NCI-H510A treated with DMSO at 0.1 percent for 48 hours (cell line): ENCODE measurements at places on chromosomes 12 and 14.

DNA sequence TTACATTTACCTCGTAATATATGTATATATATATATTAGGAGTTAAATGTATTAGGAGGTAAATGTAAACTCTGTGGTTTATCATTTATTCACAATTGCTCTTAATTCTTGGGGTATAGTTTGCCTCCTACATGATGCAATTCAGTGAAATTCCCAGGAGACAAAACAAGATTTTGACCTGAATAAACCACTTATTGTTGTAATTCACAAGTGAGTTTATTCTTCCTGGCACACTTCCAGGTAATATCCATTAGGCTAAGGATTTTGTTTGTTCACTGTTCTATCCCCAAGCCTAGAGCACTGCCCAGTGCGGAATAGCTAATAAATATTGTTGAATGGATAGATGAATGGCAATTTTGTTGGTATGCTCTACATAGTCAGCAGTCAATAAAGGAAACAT lies 3.0 kb downstream of the SMIM10L1 start:
- peak; percentile 11 for DNase-seq

- DNase-seq, result no peak
Measured at GRCh38 chr14:89544636-89545301, 127.7 kb upstream of the FOXN3 start.

GRCh38 chr14:87635442-87635841 lies 357.5 kb downstream of the GALC start:
- no peak for DNase-seq

DNA sequence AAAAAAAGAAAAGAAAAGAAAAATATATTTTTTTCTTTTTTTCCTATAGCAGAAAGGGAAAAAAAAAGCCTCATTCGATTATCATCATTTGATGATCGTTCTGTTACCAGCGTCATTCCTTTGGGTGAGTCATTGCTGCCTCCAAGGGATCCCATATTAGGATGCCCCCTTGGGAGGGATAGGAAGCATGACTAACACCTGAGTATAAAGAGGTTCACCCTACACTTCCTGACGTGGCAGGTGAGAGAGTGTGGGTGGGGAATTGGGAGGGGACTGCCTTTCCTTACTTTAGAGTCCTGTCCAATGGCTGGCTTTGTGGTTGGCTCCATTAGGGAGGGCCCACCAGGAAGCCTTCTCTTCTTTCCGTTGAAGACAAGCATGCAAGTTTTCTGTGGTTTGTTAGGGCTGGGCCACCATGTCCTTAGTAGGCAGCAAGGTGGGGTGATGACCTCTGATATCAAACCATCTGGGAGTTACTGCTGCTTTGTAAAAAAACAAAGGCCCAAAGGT lies 56.1 kb upstream of the FUT8 start:
- no peak for DNase-seq

DNA sequence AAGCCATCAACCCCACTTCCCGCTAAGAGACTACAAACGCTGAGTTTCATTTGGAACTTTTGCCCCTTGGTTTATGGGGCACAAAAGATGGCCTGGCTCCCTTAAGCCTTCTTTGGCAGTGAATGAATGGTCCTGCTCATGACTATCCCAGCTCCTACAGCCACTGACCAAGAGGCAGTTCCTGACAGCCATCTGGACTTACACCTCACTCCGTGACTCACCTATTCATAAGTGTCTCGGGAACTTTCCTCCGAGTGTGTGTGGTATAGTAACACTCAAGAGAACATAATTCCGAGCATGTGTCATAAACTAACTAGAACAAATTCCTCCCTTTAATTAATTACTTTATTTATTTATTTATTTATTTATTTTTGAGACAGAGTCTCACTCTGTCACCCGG lies 51.9 kb upstream of the NUDT4 start:
- no peak for DNase-seq

DNA sequence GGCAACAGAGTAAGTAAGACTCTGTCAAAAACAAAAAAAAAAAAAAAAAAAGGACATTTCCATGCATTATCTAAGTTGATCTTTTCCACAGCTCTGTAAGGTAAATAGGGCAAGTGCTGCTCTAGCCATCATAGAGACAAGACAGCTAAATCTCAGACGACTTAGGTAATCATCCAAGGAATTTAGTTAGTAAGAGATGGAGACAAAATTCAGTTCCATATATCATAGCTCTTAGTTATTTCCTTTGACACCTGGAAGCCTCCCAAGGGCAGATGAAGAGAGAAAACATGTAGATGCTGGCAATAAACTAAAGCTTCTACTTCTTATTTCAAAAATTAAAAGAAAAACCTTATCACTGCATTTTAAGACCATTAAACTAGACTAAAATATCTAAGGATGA lies 48.7 kb downstream of the ST8SIA1 start:
- DNase-seq, result no peak

GRCh38 chr14:50667996-50668825 lies at the start of gene SAV1:
Gene SAV1 (minus strand): TSS chr14:50668306. CDS start chr14:50667967, 339 bp downstream.
- DNase-seq, result peak; percentile 75

DNA sequence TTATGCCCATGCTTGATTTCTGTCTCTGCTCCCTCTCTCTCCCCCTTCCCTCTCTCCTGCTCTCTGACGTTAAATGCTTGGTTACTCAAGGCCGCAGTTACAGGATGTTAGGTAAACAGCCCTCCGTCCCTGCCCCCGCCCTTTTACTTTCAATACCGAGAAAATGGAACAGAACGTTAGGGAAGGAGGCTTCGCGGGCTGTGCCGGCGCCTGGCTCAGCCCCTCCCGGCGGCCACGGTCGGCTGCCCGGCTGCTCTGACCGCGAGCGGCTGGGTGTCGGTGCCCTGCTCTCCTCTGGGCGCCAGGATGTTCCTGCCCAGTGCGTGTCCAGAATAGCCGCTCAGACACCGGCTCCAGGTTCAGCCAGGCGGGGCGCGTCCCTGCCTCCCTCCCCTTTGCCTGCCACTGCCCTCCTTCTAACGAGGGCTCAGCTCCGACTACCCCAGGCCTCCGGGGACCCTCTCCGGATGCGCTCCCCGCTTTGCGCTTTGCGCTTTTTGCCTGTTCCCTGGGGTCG lies 166.1 kb downstream of the ADCK1 start:
- peak; percentile 63 for DNase-seq

GRCh38 chr14:106792543-106792942 lies 1266.2 kb downstream of the TMEM121 start:
- DNase-seq, result no peak

- DNase-seq, result no peak
Measured at GRCh38 chr12:32217354-32218310, 111.0 kb downstream of the BICD1 start.

DNA sequence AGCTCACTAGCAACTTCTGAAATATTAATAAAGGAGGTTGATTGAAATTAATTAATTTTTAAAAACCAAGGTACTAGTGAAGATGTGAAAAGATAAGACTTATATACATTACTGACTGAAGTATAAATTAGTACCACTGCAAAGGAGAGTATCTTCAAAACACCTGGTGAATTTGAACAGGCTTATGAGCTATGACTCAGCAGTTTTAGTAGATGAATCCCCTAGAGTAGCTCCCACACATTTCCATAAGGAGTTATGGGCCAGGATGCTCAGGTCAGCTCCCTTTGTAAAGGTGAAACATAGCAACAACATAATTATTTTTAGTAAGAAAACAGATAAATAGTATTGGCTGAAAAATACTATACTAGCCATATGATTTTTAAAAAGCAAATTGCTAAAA lies 218.6 kb downstream of the SYT1 start:
- DNase-seq, result peak; percentile 87

DNA sequence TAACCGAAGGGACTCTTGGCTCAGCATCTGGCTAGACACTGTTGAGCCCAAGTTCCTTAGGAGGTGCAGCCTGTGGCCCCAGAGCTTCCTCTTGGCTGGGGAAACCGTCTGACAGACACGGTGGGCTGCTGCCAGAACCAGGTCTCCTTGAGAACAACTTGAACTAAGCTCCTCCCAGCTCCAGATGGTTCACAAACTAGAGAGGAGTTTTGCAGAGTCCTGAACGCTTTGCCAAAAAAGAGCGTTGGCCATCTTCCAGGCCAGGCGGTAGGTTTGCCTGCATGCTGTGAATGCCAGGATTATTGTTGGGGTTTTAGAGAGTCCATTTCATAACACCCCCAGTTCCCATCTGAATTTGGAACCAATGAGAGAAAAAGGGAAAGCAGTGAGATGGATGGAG lies 399.8 kb downstream of the RGS6 start:
- DNase-seq, result no peak

DNA sequence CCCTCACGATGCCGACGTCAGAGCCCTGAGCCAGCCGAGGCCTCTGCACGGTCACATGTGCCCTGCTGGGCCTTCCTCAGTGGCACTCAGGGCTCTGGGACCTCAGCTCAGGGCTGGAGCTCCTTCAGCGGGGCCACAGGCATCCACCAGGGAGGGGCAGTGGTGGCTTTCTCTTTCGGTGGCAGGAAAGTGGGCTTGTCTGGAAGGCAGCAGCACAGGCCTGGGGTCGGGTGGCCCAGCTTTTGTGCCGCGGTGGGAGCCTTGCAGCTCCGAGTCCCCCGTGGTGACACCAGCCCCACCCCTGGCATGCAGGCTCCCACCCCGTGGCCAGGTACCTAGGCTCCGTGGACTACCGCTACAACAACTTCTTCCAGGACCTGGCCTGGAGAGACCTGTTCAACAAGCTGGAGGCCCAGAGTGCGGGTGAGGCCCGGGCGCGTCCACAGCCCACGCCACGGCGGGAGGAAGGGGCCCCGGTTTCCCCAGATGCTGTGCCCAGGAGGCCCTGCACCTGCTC lies 14.2 kb upstream of the TEX22 start:
- DNase-seq, result no peak

GRCh38 chr14:77970646-77971045 lies 170.7 kb downstream of the ADCK1 start:
- DNase-seq, result no peak

DNA sequence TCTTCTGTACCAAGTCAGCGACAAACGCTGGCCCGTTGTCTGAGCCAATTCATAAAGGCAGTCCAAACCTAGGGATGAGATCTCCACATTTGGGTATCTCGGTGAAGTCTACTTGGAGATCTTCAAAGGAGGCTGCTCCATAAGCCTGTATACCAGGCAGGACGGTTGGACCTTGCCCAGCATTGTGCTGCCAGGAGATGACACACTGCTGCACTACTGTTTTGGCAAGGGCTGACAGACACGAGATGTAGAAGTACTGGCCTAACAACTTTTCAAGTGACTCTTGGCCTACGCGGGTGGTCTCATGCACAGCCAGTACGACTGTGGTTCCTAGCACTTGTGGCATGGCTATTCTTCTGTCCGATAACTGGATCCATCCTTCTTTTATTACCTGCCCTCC lies 135.3 kb downstream of the SLC38A6 start:
- DNase-seq, result peak; percentile 45

DNA sequence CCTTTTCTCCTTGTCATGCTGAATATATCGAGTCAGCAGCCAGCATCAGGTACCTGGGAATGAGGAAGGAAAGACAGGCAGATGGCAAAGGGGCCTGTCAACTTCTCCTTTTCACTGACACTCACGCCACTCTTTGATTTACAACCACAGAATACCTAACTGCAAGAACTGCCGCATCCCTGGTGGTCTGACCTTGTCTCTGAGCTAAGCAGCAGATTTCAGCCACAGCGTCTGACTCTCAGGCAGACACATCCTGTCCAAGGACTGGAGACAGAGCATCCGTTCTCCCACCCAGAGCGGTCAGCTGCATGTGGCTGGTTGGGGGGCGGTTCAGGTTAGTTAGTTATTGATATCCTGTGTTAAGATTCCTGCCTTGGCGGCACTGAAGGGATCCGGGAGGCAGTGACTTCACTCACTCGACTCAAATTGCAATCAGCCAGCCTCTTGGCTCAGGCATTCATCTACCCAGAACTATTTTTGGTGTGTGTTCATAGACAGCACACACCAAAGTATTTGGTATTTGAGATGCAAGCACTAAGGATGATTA lies 11.2 kb upstream of the MAP1LC3B2 start:
- no peak for DNase-seq

GRCh38 chr12:14689996-14690395 lies 6.4 kb downstream of the GUCY2C start:
- no peak for DNase-seq

DNA sequence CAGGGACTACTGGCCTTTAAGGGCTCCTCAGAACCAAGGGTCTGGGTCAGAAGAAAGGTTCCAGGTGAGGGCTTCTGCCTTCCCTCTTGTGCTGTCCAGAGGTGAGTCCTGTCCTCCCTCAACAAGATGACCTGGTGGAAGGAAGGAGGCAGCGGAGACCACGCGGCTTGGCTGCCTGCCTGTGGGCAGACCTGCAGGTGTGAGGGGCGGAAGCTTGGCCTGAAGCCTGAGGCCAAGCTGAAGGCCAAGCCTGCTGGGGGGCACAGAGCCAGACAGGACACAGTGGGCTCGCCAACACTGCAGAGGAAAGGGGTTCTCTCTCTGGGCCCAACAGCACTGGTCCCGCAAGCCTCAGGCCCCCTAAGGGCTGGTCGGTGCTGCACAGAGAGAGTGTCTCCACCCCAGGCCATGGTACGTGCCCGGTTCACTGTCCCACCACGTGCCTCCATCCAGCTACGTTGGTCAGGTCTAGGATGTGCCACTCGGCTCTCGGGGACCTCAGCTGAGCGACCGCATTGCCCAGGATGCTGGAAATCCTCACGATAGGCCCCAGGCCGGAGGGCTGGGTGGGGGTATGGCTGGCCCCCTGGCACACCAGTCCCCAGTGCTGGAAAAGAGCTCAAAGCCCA lies 170.0 kb upstream of the PRMT8 start:
- DNase-seq, result no peak

DNA sequence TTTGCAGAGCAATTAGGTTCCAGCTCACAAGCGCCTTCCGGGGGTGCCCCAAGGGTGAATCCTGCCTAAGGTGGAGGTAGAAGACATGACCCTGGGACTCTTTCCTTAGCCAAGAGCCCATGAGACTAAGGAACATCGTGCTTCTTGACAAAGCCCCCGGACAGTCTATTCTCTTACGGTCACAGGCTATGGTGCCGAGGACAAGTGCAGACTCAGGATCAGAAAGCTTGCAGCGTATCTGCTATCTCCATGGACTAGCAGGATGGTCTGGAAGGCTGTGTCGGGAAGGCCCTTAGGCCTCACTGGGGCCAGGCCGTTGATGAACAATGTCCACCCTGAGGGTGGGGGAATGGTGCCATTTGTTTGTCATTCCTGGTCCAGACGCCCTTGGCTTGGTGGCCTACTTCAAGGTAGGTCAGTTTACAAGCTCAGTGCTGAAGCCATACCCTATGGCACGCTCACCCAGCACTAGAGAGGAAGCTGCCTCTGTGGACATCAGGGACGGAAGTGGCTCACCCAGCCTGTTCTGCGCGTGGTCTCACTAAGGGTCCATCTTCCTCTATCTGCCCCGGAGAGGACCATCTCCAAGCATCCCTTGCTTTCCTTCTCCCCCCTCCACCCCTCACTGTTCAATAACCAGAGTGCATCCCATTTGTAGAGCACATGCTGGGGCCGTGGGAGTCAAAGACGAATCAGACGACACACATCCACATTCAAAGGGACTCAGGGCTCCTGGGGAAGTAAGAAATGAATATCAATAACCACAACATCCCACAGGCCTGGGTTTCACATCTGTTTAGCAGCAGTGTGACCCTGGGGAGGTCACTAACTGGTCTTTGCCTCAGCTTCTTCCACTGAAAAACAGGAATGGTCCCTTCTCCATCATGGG lies 45.0 kb upstream of the IQSEC3 start:
- DNase-seq, result no peak

DNA sequence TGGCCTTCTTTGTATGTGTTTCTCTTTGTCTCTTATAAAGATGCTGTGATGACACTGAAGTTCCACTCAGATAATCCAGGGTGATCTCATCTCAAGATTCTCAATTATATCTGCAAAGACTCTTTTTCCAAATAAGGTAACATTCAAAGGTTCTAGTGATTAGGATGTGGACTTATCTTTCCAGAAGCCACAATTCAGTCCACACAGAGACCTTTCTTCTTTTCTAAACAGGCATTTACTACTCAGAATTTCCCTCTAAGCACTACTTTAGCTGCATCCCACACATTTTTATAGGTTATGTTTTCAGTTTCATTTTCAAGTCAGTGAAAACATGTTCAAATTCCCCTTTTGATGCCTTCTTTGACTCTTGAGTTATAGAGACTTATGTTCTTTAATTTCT lies 9.0 kb upstream of the NKX2-1 start:
- DNase-seq, result no peak
